Posterior vena cava (tissue), 2 donors: ENCODE measurements at places on chromosomes 3 and 15. TPM values are rescaled to one million over a fixed set of nuclear protein-coding genes. Genes with fewer than 3 reads are reported as not detected.

- DNase-seq, result no peak
Measured at GRCh38 chr3:61940236-61940635, 378.9 kb downstream of the PTPRG start.

GRCh38 chr3:160055659-160056058 lies 67.0 kb downstream of the IL12A start:
- no peak for DNase-seq

DNA sequence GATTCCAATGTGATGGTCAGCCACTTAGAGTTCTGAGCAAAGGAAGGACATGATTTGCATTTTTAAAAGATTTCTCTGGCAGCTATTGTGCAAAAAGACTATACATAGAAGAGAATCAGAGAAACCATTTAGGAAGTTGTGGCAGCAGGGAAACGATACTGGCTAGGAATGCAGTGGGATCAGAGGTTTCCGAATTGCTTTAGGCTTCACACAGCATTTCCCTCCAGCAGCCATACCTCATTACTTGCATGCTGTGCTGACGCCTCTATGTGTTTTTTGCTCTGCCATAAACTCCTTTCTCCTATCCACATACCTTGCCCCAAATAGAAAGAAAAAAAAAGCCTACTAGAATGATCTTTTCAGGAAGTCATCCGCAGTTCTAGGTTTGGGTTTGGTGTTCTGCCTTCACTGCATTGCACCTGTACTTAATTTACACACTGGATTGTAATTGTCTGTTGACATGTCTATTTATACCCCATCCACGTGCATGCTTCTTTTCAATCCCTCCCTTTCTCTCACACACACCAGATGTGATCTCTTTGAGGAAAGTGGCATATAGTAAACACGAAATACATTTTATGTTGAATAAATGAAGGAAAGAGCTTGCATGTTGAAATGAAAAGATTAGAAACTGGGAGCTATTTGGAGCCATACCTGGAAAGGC lies 860.3 kb upstream of the SEMA6D start:
- no peak for DNase-seq

DNA sequence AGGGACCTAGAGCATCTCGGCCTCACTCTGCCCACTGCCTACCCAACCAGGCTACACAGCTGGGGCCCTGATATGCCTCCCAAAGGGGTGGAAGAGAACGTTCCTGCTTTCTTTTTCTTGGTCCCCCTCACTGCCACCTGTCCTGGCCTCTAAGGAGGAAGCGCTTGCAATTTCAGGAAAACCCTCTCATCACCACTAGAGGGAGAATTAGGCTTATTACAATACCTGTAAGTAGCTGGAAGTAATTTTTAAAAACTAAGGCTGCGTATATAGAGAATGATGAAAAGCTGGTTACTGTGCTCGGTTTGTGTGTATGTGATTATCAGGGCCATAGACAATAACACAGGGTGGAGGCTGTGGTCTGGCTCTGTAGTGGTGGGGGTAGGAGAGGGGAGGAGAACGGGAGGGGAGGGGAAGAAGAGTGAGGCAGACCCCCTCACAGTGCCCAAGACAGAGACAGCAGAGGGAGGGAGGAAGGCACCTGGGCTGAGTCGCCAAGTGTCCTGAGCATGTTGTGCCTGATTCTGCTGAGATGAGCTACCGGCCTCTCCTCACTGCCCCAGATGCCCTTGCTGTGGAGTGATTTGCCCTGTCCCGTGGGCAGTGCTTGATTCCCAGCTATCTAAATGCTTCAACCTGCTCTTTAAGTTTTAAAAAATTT lies 3.3 kb downstream of the GABRG3 start:
- no peak for DNase-seq

DNA sequence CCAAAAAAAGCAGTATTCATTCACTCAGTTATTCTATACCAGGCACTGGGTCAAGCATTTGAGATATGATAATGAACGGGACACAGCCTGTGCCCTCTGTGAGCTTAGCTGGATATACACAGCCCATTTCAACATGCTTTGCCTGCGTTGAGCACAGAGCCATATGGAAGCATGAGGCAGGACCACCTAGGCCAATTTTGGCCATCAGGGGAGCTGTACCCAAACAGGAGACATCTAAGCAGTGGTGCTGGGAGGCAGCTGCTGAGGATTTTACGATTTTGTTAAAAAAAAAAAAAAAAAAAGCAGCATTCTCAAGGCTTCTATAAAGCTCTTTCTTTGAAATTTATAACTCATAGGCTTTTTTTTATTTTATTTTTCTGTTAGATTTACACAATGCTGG lies 87.2 kb upstream of the SLC2A2 start:
- DNase-seq, result no peak

DNA sequence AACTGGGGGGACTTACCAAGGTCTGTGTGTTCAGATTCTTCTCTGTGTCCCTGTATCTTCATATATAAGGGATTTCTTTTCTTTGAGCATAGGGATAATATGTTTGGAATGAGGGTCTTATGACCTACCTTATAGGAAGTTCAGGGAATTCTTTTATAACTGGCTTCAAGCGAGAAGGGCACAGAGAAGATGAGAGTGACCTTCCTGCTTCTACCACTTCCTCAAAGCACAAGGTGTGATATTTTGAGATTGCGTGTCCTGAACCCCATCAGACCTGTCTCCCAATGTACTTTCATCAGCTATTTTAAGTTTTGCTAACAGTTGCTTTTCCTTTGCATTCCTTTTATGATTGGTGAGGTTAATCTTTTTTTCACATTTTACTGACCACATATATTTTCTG lies 3.1 kb upstream of the PSMD6 start:
- DNase-seq, result no peak

DNA sequence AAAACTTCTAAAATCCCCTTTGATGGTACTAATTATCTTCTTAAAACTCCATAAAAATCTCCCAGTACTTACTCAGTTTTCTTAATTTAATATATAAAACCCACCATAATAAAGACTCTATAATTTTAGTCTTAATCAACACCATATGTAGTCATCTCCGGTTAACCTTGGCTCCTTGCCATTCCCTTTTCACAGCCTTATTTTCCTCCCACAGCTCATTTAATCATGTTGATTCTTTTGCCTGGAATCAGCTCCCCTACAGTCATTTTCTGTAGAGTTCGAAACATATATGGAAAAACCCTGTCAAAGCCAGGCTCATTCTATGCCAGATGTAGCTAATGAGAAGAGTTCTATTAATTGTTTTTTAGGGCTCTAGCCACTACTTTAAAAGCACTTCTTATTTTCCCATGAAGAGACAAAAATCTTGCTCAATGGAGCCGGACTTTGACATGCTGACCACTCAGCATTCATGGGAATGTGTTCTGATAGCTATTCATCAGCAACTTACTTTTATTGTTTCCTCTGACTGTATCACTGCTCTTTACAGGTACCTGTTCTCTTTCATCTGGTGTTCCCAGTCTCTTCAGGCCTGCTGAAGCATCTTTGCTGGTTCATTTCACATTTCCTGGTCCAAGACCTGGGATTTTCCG lies 573.4 kb downstream of the NAALADL2 start:
- no peak for DNase-seq

DNA sequence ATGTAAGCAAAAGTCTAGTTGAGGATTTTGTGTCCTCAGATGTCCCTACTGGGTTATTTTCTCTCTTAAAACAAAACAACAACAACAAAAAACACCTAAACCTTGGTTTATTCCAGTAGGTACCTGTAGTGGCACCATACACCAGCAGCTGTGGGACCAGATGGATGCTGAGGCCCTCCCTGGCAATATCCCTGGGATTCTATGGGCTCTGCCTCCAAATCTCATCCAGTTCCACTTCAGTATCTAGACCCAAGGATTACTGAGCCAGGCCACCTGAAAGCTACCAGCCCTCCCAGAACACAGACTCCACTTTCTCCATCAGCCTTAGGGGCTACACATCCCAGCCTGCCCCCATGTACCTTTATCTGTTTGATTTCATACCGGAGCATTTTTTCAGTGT lies 1.7 kb downstream of the TIMP4 start:
- DNase-seq, result no peak

GRCh38 chr15:34644851-34645250 lies 61.4 kb upstream of the GOLGA8B start:
- no peak for DNase-seq

DNA sequence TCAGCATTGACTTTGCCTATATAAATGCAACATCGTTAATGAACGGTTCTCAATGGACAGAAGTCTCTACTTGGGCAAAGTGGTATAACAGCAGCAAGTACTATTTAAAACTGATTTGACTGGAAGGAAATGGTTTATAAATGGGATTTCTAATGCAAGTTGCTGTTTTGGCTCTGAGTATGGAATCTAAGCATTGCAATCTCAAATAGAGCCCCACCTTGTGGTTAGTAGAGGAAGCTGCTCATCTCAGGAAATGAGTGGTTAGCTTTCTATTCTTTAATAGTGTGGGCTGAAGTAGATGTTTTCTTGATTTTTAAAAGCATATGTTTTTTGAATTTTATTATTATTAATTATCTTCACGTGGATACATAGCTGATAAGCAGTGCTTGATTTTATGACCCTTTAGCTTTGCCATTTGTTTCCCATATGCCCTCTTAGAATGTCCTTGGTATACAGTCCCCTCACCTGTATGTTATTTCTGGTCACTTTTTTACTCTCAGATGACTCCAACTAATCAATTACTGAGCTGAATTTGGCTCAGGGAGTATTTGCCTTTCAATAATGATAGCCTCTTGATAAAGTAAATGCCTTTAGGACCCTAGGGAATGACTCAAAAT lies 67.1 kb downstream of the OXSM start:
- DNase-seq, result no peak

GRCh38 chr15:93378558-93378957 lies 289.5 kb upstream of the RGMA start:
- DNase-seq, result no peak

GRCh38 chr3:13785853-13786436 lies 93.9 kb downstream of the WNT7A start:
- peak; percentile 72 for DNase-seq

- DNase-seq, result no peak
Measured at GRCh38 chr3:181292984-181293383, 303.4 kb upstream of the DNAJC19 start.

DNA sequence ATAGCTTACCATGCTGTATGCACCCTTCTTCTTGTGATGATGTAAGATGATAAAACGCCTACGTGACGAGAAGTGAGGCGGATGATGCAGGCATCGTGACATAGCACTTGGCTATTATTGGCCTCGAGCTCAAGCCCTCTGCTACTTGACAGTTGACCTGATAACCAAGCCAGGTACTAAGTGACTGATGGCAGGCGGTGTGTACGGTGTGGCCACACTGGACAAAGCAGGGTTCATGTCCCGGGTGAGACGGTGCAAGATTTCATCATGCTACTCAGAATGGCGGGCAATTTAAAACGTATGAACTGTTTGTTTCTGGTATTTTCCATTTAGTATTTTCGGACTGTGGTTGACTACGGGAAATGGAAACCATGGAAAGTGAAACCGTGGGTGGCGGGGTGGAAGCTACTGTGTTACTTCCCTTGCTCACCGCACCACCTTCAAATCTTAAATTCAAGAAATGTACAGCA lies 57.7 kb downstream of the SLC12A8 start:
- no peak for DNase-seq

- DNase-seq, result no peak
Measured at GRCh38 chr3:87627316-87627715, 350.9 kb upstream of the POU1F1 start.

ZNF774 gene
- 4.0 TPM for total RNA-seq

LMOD3 gene
- not detected for total RNA-seq

ATP13A4 gene
- 0.14 TPM for total RNA-seq

CHDH gene
- total RNA-seq, result 3.7 TPM

C3orf80 gene
- total RNA-seq, result 1.5 TPM
